ENCODE measurements at places on chromosomes 13 and 19. TPM values are rescaled to one million over a fixed set of nuclear protein-coding genes. Genes with fewer than 3 reads are reported as not detected.

GRCh38 chr13:77985866-77986636 is 67.4 kb upstream of the EDNRB start:
- DNase-seq = no peak

The DACH1 gene
- total RNA-seq = 0.43 TPM

GRCh38 chr19:1752757-1753728 is at the start of gene ONECUT3:
Gene ONECUT3, plus strand, starts transcription at chr19:1753506. Its CDS starts 157 bp downstream, at chr19:1753663.
- DNase-seq = no peak

DNA sequence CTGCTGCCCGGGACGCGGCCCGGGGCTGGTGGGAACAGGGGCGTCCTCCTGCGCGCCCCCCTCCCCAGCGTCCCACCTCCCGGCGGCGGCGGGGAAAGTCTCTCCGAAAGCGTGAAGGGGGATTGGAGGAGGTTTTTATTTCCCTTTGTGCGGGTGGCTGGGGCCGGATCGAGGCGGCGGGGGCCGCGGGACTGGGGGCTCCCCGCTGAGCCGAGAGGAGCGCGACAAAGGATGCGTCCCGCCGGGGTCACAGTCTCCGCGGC is 132 bp downstream of the SHD start:
- no peak for DNase-seq

DNA sequence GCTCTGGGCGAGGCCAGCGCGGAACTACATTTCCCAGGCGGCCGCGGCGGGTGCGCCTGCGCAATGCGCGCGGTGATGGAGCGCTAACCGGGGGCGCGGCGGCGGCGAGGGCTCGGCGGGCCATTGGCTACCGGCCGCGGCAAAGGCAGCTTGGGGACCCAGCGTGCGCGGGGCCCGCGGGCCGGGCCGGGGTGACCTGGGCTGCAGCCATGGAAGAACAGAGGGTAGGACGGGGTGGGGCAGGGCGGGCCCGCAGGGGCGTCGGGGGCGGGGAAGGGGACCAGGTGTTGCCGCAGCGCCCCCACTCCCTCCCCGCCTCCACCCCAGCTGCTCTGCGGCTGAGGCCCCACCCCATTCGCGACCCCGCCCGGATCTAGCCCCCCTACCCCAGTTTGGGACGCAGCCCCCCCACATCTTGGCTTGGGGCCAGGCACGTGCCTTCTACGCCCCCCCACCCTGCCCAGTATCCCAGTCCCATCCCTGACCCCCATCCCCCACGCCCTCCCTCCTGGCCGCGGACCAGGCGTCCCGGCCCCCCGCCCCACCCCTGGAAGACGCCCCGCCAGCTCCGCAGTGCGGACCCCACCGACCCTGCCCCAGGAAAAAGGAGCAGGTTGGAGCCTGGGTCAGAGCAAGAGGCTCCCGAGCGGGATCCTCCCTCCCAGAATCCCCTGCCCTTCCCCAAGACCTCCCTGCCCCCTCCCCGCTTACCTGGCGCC is at the start of gene FSD1:
FSD1 (plus strand) TSS at position 61 of the 719 bp plus-strand sequence; CDS start at position 210, 149 bp downstream.
- no peak for DNase-seq

- peak; percentile 85 for DNase-seq
Observed at GRCh38 chr13:42969565-42970172, 22.4 kb downstream of the EPSTI1 start.

- peak; percentile 2 for DNase-seq
Observed at GRCh38 chr13:83085186-83085900, 796.9 kb downstream of the SLITRK1 start.

GRCh38 chr13:87671753-87672605 is 808 bp downstream of the SLITRK5 start:
- no peak for DNase-seq

DNA sequence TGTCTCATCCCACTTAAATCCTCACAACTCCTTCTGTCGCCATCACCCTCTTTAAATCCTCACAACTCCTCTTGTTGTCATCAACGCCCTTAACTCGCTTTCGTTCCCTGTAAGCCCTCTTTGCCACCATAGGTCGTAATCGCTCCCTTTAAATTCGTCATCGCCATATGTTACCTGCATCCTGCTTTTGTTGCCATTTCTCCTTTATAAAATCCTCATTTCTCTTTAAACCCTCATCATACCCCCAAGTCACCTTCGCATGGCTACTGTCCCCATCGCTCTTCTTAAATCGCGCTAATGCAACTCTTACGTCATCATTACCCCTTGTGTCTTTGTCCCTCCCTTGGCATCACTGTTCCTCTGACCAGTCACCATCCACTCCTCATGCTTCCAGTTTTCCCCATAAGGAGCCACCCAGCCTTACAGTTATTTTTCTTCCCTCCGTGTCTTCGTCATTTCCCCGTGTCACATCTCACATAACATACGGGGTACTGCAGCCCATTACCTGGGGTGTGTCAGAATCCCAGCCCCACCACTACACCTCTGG is 539 bp downstream of the PLD3 start:
- peak; percentile 66 for DNase-seq

The TNNI3 gene
- not detected for total RNA-seq

DNA sequence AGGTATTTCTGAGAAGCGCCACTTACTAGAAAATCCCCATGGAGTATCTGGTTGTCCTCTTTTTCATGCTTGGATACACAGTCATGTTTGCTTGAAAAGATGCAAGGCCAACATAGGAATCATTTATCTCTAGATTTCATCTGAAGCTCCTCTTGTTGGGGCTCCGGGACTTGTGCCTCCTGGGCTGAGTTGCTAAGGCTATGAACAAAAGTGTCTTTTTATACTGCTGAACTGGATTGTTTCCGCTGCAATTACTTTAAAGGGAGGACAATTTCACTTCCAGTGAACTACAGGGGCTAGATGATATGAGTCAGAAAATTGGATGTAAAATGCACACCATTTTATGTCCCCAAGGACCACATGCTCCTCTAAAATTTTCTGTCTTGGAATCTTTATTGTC is 114.1 kb downstream of the TNFSF13B start:
- DNase-seq = no peak

The KCNN4 gene
- not detected for total RNA-seq

DNA sequence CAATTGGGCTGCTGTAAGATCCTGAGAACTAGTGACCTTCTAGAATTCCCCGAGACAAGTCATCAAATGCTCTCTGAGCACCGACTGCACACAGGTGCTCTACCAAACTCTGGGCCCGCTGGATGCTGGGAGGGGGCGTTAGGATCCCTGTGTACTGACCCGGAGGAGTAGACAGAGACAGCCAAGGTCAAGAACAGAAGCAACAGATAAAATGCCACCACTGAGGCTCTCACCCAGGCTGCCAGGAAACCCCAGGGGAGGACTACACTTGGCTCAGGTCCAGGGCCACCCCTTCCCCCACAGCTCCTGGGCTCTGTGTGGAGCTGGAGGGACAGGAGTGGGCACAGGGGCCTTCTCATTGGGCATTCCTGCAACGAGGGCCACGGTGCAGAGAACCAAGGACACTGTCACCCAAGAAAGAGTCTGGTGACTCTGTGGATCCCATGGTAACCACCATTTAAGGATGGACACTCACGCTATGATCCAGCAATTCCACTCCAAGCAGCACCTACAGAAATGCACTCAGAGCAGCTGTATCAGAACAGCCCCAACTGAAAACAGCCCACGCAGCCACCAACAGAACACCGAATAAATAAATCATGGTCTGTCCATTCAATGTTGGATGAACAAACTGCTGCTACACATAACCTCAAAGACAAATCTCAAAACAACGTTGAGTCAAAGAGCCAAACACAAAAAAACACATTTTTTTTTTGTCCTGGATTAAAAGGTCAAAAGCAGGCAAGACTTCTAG is 16.8 kb upstream of the SLC35E1 start:
- no peak for DNase-seq

GRCh38 chr13:78598116-78598781 is 5.1 kb downstream of the POU4F1 start:
- no peak for DNase-seq

GRCh38 chr19:18775586-18776287 is 15.4 kb downstream of the COMP start:
- peak; percentile 36 for DNase-seq

The FLT3 gene
- not detected for total RNA-seq

The ZSCAN1 gene
- not detected for total RNA-seq

The SPRED3 gene
- 3.9 TPM for total RNA-seq

DNA sequence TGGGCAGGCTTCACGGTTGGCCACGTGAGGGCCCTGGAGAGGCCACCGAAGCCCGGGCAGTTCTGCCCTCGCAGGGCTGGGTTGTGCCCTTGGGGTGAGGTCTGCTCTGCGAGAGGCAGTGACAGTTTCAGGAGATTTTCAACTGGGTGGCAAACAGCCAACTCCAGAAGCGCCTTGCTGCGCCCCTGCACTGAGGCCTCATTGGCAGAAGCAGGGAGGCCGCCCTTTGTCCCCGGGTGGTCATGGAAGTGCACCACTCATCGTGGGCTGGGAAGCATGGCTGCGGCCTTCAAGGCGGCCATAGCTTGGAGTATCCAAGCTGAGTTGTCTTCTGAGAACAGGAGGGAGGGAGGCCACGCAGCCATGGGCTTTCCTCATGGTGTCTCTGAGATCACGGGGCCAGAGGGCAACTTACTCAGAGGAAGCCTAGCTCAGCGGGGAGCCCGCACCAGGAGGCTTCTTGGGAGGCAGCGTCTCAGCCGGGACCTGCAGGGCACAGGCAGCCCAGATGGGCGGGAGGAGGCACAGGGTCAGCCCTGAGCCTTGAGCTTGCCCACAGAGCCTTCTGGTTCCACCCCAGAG is 14.8 kb downstream of the PLEKHJ1 start:
- DNase-seq = peak; percentile 69

DNA sequence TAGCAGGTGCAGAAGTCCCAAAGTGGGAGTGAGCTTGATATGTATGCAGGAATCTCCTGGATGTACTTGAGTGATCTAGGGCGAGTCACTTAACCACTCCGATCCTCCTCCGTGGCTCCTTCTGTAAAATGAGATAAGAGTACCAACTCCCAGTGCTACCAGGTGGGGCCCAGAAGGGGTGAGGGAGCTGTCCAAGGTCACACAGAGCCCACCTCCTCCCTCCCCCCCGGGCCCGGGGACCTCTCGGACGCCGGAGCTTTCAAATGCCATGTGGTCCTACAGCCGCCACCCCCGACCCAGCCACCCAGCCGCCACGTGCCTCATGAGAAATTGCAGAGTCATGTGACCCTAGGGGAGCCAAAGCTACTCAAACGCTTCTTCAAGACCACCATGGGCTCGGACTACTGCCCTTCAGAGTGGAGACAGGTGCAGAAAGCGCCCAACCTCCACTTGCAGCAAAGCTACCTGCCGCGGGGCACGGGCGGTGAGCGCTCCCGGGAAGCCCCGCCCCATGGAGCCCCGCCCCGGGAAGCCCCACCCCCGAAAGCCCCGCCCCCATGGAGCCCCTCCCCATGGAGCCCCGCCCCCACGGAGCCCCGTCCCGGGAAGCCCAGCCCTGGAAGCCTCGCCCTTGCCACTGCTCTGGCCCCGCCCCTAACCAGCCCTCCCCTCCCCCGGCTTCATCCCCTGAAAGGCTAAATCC is 10.1 kb upstream of the ZNF358 start:
- DNase-seq = no peak

The CD70 gene
- total RNA-seq = not detected

DNA sequence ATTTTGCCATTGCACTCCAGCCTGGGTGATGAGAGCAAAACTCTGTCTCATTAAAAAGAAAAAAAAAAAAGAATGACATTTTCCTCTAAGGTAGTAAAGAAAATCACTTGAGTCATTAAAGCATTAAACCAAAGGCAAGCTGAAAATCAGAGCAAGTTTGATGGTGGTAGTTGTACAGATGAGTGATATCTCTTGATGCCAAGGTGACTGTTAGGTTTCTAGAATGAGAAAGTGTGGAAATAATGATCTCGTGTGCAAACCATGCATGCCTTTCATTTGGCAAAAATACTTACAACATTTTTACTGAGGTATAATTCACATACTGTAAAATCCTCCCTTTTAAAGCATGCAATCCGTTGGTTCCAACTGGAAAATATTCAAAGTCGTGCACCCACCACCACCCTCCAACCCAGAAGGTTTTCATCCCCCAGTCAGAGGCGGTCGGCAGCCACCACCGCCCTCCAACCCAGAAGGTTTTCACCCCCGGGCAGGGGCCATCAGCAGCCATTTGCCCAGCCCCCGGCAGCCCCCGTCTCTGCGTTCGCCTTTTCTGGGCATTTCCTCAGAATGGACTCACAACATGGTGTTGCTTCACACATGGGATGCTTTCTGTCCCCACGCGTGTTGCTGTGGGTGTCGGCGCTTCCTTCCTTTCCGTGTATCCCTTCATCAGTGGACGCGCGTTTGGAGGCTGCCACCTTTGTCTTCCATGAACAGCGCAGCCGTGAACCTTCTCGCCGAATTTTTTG is 90.2 kb downstream of the ATP11A start:
- no peak for DNase-seq

DNA sequence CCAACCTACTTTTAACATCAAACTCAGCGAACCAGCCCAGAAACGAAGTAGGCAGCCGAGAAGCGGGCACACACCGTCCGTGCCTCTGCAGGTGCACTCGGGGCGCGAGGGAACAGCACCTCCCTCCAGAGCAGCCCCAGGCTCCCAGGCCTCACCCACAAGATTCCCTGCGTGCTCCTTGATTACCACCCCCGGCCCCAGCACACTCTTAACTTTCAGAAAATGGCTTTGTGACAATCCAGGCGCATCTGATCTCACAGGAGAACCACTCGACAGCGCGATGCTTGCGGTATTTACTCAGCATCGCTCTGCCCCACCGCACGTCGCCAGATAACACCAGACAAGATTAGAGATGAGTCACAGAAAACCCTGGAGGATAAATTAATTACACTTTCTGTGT is 134.9 kb upstream of the SPACA7 start:
- DNase-seq = no peak

GRCh38 chr19:41700381-41701195 is 7.8 kb upstream of the CEACAM5 start:
- no peak for DNase-seq

- DNase-seq = no peak
Observed at GRCh38 chr13:101575581-101575980, 123.1 kb downstream of the ITGBL1 start.

The NFIC gene
- total RNA-seq = 56.0 TPM

DNA sequence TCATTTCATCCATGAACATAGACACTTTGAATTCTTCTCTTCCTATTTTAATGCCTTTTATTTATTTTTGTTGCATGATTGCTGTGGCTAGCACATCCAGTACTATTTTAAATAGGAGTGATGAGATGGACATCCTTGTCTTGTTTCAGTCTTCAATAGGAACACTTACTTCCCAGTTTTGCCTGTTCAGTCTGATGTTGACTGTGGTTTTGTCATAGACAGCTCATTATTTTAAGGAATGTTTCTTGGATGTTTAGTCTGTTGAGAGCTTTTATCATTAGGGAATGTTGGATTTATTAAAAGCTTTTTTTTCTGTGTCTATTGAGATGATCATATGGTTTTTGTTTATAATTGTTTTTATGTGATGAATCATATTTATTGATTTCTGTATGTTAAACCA is 586.6 kb downstream of the SLITRK1 start:
- DNase-seq = no peak

- DNase-seq = no peak
Observed at GRCh38 chr13:74171641-74172040, 37.4 kb upstream of the KLF12 start.

The B3GNT8 gene
- total RNA-seq = 1.6 TPM

The RPL36 gene
- 257 TPM for total RNA-seq

GRCh38 chr13:46181840-46182490 is at the start of gene LCP1:
Gene LCP1, minus strand, starts transcription at chr13:46182177. Its CDS starts 22,515 bp downstream, at chr13:46159662.
- DNase-seq = no peak
